Stimulated activated CD8-positive, alpha-beta memory T cell treated with anti-CD3 and anti-CD28 coated beads, Interleukin-12 subunit alpha, Interleukin-12 subunit beta, amount 100 ng/mL, for 4 hours (primary cell): ENCODE measurements at places on chromosomes 7 and 10.

DNA sequence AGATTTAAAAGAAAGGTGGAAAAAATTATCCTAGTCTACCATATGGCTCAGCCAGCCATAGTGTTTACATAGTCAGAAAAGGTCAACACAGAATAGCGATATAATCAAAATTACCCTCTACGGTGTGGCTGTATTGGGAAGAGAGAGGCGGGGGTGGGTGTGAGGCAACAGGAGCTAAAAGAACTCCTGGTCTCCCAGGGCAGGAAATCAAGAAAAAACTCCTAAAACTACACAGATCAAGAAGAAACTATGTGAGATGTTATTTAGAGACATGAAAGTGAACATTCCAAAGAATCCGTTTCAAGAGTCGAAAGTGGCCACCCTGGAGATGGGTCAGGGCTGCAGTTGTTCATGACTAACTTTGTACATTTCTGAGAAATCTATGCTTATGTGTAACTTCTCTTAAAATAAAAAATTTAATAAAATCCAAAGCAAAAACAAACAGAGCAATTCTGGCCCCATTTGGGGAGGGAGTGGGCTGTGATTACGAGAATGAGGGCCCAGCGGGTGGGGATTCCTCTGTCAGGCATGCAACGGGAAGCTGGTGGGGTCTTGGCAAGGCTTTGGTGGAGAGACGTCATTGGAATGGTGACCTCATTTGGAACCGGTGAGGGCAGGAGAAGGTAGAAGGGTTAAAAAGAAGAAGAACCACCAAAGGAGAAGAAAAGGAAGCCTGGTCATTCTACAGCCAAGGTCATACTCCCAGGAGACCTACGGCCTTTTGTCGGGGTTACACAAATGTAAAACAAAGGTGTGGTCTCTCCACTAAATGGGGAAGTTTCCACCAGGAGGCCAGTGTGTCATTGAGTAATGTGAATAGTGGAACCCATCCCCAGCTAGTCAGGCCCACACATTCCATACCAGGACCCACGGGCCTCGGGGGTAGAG, 71.2 kb upstream of the DUSP5 start:
- no peak for DNase-seq

GRCh38 chr7:158284617-158285382, 302.8 kb downstream of the PTPRN2 start:
- DNase-seq: no peak

GRCh38 chr10:122515588-122516231, 44.8 kb upstream of the DMBT1 start:
- peak; percentile 36 for DNase-seq

DNA sequence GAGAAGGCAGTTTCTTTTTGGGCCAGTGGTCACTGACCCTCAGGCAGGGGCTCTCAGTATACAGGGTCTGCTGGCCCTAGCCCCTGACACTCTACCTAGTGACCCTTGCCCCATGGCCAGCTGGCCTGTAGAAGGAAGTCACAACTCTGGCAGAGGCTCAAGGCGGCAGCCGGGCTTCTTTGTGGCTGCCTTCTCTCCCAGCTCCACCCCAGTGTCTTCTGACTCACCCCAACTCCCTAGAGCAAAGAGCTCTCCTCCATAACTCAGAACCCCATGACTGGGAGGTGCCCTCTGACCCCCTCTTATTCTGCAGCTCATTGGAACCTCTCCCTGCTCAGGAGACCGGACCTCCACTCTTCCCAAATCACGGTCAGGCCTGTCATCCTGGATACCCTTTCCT, 358.2 kb downstream of the FGFR2 start:
- no peak for DNase-seq

GRCh38 chr10:124032971-124033886, 60.2 kb downstream of the CHST15 start:
- DNase-seq: no peak

DNA sequence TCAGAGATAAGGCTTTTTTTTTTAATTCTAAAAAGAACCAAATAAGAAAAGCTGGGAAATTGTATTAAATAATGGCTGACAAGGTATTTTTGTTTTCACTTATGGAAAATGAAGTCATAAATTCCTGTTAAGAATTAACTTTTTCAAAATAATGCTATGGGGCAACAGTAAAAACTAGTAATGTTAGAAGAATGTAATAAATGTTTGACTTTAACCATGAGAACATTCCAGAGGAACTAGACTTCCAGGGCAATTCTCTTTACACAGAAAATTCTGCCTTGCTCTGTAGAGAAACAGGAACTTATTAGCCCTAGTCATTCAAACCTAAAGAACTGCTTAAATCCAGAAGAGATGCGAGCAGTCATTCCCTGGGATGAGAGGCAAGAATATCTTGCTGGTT, 571.1 kb downstream of the IPMK start:
- no peak for DNase-seq

- no peak for DNase-seq
Measured at GRCh38 chr7:32921896-32922295, 30.3 kb upstream of the KBTBD2 start.

- no peak for DNase-seq
Measured at GRCh38 chr7:71354716-71355115, 222.8 kb downstream of the GALNT17 start.

- DNase-seq: no peak
Measured at GRCh38 chr7:129423700-129424410, 10.4 kb upstream of the STRIP2 start.

DNA sequence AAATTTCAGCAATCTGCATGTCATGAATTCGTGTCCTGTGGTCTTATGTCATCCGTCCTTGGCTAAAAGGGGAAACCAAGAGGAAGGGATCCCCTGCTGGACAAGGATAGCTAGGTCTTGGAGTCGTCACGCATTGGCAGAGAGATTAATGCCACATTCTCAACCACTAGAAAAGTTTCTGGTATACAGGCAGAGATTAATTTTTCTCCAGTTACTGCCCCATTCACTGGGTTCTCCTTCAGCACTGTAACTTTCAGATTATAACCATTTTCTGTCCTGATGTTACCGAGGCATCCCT, 1060.6 kb upstream of the AUTS2 start:
- DNase-seq: no peak

DNA sequence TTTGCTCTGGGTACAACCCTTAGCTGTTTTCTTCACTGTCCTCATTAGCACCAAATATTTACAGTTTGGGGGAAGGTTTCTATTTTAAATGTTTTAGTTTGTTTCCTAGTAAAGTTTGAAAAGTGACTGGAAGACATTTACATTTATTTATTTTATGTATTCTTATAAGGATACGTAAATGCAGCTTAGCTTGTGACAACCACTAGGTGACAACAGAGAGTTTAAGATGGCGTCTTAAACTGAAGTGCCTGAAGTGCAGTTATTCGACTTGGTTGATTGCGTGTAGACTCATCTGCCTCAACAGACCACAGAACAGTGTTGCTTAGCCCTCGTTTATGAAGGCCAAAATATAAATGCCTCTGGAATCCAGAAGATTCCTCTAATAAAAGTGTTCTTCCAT, 378.2 kb upstream of the MYO3A start:
- DNase-seq: no peak

GRCh38 chr10:21733710-21734109, 199.7 kb downstream of the MLLT10 start:
- no peak for DNase-seq

GRCh38 chr10:79223091-79224048, 123.9 kb upstream of the PPIF start:
- DNase-seq: no peak

DNA sequence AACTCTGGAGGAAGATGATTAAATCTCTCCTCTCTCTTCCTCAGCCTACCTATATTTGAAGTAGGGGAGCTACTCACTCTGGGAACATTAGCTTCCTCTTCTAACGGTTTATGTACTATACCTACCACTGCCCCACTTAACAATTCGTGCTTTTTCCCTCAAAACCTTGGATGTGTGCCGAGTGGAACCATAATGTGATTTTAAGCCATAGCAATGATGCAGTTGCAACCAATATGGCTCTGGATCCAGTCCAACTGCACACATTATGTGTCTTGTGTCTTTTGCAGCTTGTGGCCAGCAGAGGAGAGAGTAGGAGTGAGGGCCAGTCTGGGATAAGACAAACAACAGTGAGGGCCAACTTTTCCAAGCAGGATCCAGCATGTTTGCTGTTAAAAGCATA, 170.7 kb downstream of the GATA3 start:
- DNase-seq: no peak

DNA sequence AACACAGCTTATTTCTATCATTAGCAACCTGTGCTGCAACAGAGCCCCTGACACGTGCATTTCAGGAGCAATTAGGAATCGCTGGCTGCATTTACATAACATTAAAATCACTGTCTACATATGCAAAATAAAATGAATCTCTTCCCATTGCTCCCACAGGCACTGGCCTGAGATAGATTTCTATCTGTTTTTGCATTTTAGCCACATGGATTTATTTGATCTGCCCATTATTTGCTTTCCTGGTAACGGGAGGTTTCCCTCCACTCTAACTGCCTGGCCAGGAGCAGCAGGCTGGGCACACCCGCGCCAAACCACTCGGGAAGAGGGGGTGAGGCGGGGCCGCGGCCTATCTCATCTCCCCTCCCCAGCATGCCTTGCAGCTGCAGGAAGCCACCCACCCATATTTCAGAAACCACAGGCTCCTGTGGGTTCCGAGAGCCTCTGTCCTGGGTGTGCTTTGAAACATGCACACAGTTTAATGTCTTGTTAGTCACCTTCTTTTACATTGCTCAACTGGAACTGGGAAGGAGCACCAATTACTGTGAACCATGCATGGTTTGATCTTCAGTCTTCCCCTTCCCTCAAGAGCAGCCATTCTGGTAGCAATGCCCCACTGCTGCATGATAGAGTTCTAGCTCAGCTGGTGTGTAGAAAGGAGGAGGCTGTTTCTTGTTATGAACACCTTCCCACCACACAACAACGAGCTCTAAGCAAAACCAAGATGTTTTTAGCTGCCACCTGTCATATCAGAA, 37.7 kb upstream of the IKZF1 start:
- DNase-seq: peak; percentile 60

DNA sequence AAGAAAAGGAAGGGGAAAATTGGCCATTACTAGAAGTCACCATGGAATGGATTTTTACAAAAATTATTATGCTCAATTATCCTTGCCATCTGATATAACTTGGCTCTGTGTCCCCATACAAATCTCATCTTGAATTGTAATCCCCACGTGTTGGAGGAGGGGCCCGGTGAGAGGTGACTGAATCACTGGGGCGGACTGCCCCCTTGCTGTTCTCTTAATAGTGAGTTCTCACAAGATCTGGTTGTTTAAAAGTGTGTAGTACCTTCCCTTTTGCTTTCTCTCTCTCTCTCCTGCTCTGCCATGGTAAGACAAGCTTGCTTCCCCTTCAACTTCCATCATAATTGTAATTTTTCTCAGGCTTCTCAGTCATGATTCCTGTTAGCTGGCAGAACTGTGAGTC, 1023.6 kb downstream of the XPNPEP1 start:
- no peak for DNase-seq

GRCh38 chr7:133299676-133300075, 46.8 kb downstream of the EXOC4 start:
- no peak for DNase-seq

- no peak for DNase-seq
Measured at GRCh38 chr7:53340220-53340619, 304.8 kb downstream of the POM121L12 start.
